Breast epithelium (tissue), 4 donors: ENCODE measurements at places on chromosomes 7 and 10.

DNA sequence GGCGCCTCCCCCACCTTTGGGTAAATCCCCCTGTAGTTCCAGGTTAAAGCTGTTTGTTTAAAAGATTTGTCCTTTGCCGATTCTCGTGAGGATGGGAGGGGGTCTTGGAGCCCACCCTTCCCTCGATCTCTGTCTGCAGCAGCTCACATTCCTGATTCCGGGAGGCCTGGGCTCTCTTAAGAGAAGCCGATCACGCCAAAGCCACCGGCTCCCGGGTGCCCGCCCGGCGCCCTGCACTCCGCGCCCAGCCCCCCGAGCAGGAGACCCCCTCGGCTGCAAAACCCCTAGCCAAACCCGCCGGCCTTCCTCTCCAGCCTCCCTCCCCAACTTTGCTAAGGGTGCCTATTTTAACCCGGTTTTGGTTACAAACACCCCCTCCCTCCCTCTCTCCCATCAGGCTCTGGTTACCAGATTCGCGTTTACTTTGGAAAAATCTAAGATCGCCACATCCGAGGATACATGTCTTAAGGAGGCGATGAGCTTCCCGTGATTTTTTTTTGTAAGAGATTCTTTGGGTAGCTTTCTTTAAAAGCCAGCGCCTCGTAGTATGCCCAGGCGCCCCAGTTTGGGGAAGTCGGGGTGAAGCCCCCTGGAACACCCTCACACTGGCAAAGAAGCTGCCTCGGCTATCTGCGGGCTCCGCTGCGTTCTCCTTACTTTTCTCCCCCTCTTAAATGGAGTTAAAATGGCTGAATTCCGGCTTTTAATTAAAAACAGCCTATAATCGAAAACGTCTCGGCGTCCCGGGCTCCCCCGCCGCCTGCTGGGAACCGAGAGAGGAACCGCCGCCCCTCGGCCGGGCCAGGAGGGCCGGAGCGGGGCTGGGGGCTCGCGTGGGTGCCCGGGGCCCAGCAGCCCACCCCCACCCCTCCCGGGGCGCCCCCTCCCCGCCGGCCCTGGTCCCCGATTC is 983 bp downstream of the TNRC18 start:
- DNase-seq, result no peak

DNA sequence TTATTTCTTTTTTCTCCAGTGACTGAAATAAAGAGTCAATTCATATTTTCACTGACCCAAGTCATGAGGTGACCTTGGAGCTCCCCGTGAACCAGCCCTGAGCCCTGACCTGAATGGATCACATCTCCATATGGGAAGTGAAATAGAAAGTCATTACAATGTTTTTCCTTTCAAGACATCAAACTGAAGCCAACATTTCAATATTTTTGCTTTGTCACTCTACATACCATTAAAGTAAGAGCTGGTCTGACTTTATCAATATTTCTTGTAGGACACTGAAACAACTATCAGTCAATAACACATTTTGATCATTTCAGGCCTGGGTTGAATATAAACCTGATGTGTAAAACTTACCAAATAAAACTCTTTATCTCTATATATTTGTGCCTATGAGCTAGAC is 249.8 kb upstream of the PHF14 start:
- no peak for DNase-seq

DNA sequence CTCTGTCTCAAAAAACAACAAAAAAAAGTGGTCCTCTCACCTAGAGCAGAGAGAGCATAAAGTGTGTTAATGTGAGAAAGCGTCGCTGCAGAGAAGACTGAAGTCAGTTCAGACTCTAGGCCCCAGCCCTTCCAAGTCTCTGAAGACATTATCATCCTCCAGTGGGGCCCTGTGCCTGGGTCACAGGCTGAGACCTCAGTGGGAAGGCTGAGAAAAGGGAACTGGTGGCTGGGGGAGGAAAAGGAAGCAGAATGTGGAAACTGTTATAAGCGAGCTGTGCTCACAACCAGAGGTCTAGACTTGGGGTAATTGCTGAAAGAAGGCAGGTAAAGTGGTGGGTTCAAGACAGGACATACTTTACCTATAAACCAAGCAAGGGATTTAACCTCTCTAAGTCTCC is 4.9 kb upstream of the RRP12 start:
- DNase-seq, result no peak

- no peak for DNase-seq
Observed at GRCh38 chr10:34161777-34162370, 653.2 kb downstream of the PARD3 start.

DNA sequence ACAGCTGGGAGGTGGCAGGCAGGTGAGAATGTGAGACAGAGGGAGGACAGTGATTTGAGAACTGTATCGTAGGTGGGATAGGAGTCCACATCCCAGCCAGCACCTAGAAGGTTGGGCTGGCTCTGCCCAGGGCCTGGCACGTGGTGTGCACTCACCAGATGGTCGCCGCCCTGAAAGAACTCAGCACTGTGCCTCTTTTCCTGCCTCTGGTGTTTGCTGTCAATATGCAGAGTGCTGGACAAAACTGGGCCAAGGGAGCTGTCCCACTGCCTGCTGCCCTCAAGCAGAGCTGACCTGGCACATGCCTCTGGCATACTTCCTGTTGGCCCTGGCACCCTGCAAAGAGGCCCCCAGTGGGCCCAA is 36.8 kb downstream of the CHST3 start:
- DNase-seq, result no peak
